ENCODE measurements at places on chromosomes 16 and 17.
A peak's percentile ranks its signal among the peaks of the same experiment; 100 is the strongest.

DNA sequence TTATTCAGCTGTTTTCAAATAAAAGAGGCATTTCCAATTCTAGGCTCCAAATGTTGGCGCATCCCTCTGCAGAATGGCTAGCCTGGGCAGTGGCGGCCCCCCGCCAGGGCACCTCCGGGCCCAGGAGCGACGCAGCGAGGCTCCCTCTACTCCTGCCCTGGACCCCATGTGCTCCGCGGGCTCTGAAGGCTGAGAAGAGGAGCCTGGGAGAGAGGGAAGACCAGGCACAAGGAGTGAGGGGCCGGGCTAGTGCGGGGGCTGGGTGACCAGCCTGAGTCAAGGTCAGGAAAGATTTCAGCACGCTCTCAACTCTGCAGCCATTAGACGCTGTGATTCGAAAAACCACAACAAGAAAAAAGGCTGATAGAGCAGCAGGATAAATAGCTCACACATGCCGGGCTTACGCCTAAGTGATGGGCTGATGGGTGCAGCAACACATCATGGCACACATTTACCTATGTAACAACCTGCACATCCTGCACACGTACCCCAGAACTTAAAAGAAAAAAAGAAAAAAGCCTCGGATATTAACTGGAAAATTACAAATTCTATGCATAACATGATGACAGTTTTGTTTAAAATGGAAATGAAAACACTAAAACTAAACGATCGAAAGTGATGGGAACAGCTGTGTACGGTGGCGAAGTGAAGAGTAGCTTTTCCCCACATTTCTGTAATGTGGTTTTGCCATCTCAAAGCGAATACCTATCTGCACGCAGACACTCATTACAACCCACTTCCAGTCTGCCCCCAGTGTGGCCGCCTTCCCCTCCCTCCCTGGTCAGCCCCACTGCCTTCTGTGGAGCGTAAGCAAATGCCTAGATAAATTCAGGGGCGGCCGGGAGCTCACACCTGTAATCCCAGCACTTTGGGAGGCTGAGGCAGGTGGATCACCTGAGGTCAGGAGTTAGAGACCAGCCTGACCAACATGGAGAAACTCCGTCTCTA, 44.4 kb downstream of the MAP1LC3B start:
- no peak for DNase-seq

DNA sequence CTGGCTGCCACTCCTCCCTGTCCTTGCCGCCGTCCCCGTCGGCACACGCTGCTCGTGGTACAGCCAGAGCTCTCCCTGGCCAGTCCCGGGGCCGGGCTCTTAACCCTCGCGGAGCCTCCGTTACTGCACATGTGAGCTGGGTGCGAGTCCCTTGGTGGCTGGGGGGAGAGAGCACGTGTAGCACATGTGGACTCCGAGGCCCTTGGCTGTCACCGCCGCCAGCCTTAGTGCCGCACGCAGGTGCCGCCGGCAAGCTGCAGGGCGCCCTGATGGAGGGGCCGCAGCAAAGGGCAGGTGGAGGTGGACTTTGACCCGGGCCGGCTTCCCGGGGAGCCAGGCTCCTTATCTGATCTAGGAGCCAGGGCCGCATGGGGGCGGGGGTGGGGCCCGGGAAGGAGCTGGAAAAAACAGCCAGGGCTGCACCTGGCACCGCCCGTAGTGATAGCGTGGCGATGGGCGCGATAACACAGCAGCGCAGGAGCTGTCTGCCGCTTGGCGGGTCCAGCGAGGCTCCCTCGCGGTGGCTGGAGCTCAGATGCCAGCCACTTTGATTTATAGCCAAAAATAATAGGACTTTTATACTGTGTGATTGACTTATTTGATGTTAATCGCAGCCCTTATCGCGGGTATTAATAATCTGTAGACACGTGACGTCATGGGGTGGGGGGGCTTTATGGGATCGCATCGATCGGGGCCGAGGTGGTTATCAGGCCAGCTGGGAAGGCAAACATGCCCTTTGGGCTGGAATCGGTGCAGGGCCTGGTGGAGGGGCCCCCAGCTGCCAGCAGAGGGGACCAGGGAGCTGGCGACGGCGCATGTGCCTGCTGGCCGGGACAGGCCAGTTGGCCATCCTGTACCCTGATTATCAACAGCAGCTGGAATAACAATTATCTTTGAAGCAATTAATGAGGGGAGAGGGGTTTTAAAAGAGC, 35.1 kb downstream of the ZFPM1 start:
- DNase-seq: no peak

GRCh38 chr17:74856112-74856511, 3.6 kb downstream of the GRIN2C start:
- DNase-seq: peak; percentile 46

GRCh38 chr17:81324851-81325713, 30.0 kb upstream of the SLC38A10 start:
- DNase-seq: no peak

DNA sequence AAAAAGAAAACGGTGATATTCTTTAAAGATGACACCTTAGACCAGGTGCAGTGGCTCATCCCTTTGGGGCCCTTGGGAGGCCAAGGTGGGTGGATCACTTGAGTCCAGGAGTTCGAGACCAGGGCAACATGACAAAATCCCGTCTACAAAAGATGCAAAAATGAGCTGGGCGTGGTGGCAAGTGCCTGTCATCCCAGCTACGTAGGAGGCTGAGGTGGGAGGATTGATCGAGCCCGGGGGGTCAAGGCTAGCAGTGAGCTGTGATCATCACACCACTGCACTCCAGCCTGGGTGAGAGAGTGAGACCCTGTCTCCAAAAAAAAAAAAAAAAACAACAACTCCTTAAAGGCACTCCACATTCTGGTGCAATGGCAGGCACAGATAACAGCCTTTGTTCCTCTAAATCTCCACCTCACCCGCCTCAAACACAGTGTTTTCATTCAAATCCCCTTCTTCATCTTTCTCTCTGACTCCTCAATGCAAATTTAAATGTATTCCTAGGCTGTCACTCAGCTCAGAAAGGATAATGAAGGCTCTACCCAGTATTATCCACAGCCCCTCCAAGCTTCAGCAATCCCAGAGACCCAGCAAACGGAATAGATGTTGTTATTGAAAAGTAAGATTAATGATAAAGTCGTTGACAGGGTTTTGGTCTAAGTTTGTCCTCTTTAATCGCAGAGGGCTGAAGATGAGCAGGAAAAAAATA, 56.2 kb upstream of the CACNG5 start:
- no peak for DNase-seq

DNA sequence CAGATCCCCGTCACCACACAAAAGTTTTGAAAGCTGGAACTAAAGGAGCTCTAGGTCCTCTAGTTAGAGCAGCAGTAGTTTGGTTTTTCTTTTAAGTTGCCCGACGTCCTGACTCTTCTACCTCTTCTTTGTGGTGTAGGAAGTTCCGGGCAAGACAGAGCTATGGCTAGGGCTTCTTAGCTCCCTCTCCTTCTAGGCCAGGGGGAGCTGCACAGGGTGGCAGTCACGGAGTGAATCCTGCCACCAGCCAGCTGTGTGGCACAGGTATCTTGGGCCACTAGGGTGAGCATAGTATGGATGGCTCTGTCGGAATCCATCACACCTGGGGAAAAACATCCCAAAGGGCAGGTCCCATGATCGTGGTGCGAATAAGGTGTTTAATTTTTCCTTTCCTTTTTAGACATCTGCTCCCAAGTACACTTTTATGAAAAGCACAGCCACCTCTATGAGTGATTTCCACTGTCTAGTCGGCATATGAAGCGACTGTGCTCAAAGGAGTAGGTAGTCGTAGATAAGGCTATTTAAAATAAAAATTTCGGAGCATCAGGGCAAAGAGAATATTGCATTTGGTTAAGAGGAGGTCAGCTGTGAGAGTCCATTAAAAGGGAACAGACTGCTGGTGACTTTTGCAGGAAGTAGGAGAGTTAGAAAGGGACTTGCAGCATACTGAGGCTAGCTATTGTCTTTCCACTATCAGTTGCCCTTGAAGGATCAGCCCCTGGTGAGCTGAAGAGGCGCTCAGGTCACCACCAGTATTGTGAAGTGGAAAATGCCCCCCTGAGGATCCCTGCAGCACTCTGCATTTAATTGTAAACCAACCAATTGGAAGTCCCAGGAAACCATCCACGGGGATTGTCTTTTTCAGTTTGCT, 2.1 kb downstream of the PRKCA start:
- DNase-seq: no peak

DNA sequence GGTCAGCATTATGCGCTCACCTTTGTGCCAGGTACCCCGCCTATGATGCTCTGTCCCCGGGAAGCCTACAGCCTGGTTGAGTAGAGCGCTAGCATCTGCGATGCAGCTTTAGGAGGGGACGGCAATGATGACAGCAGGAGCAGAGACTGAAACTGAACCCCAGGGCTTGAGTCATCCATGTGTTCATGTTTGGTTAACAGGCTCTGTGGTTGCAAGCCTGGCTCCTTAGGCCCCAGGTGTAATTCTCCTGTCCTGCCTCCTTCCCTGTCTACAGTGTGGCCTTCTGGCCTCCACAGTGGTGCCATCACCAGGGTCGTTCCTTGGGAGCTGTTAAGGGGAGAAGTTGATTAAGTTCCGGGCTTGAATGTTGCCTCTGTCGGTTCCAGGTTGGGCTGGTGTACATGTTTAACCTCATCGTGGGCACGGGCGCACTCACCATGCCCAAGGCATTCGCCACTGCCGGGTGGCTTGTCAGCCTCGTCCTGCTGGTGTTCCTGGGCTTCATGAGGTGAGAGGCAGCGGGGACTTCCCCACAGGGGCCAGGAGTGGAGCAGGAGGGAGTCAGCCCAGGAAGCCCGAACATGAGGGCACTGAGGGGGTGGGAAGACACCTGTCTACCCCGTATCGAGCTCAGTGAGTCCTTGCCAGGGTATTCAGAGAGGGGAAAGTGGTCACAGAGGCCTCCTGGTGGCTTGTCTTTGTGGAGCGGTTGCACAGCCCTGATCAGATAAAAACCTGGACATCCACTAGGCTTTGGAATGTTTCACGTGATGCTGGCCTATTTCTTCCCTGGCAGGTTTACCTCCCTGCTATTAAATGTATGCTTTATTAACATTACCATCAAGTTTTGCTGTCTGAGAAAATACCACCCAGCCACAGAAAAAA, 9.2 kb upstream of the NAT9 start:
- no peak for DNase-seq

- no peak for DNase-seq
Observed at GRCh38 chr16:81350306-81350615, 35.5 kb downstream of the GAN start.

DNA sequence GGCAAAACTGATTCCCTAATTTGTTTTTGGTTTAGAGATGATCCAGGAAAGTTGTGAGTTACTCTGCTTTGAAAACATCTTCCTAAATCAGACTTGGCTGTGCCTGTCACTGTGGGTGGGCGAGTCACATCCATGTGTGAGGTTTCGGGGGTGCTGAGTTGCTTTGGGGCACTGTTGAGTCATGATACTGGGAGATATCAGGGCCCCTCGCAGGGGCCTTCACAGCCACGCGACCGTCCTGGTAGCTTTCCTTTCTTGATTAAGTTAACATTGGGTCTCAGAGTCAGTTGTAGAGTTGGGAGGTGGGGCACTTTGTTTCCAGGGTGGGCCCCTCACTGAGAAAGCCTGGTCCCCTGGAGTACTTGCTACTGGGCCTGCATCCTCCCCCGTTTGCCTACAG, 58.3 kb upstream of the LGALS9 start:
- DNase-seq: no peak

DNA sequence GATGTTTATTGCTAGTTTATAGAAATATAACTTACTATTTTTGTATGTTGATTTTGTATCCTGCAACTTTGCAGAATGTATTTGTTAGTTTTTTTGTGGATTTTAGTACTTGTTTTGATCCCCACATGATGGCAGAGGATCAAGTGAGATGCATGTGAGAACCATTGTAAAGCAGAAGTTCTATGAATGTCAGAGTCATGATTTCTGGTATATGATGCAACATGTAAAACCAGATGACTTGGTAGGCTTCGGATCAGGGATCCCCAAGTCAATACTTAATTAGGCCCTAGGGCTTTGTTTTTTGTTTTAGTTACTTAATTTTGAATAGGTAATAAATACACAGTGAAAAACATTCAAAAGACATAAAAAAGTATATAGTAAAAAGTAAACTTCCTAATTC, 45.8 kb downstream of the ESRP2 start:
- DNase-seq: no peak

GRCh38 chr16:22789281-22789945, 24.5 kb upstream of the HS3ST2 start:
- no peak for DNase-seq

DNA sequence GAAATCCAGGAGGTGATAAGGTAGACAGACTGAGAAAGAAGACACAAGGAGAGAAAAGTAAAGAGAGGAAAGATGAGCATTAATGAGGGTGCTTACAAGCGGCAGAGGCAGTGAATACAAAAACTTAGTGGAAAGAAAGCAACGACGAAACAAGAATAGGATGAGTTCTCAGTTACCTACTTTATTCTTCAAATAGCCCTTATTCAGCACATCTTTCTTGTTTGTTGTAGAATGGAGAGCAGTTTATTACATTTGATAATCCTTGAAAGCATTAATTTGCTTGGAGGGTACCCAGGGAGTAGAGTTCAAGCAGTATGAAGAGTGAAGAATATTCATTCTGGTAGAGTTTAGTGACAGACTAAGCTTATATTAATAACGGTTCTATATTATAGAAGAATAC, 22.4 kb downstream of the PAFAH1B1 start:
- DNase-seq: no peak

GRCh38 chr17:82846061-82846691, 6.4 kb upstream of the ZNF750 start:
- no peak for DNase-seq

DNA sequence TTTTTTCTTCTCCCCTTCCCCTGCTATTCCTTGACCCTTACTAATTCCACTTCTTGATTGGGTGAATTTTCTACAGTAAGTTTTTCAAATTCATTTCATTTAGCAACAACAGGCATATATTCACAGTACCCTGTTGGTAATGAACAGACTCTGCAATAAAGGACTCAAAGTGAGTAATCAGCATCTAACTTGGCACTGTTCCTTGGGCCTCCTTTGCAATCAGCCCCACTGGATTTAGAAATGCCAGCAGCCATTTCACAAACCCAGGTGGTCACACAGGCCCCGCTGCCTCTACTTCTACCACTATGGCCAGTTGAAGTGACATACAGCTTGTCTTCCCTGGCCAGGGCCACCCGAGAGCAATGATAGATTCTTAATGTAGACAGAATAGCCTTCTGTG, 113.8 kb downstream of the CYB561 start:
- DNase-seq: no peak

DNA sequence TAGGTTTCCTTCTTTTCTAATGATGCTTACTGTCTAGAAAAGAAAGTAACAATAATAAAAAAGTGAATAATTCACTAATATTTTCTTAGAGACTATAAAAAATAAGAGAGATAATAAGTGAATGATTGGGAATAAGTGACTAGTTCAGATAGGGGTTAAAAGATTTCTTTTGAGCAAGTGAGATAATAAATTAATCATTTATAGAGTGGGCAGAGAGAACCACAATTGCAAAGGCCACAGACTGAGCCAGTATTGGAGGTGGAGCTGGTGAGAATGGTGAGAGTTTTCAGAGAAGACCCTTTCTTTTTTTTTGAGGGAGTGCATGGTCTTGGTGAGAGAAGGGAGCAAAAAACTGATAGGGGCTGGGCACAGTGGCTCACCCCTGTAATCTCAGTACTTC, 159.1 kb upstream of the SALL1 start:
- no peak for DNase-seq
